Lung (tissue), 17 donors: ENCODE measurements at places on chromosomes 1 and 21. TPM values are rescaled to one million over a fixed set of nuclear protein-coding genes. Genes with fewer than 3 reads are reported as not detected.
A peak's percentile ranks its signal among the peaks of the same experiment; 100 is the strongest.

DNA sequence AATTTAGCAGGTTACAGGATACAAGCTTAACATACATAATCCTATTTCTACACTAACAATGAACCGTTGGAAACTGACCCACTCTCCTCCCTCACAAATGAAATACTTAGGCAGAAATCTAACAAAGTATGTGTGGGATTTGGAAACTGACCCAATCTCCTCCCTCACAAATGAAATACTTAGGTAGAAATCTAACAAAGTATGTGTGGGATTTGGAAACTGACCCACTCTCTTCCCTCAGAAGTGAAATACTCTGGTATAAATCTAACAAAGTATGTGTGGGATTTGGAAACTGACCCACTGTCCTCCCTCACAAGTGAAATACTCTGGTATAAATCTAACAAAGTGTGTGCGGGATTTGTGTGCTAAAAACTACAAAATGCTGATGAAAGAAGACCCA is 60.3 kb downstream of the TRAF5 start:
- peaks cover 5% of the 10 kb centered on the region for H3K4me1 ChIP-seq
- DNase-seq, result no peak
- no peak overlapping the region for H3K4me3 ChIP-seq
- no peaks in the 10 kb centered on the region for H3K36me3 ChIP-seq
- no peak overlapping the region for H3K27ac ChIP-seq

DNA sequence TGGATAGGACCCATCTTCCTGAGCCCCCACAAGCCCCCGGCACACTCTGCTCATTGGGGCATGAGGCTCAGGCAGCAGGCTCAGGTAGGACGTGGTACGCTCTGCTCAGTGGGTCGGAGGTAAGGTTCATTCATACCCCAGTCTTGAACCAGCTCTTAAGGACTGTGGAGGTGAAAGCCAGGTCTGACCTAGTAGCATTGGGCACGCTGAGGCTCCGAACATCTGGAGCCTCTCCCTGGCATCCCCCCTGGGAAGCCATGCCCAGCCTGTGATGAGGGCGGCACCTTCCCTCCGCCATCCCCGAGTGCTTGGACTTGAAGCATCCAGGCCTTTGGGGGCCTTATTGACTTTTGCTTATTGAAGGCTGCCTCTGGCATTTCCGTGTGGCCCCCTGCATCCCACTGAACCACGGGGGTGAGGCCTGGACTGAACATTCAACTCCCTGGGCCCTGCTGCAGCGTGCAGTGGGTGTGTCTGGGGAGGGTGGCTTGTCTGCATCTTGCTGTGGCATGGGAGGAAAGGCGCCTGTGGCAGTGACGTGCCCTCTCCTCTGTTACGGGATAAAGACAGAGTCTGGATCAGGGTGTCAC is 50.0 kb downstream of the FAAP20 start:
- no peaks in the 10 kb centered on the region for H3K4me1 ChIP-seq
- no peak overlapping the region for H3K4me3 ChIP-seq
- H3K27me3 ChIP-seq, result no peaks in the 10 kb centered on the region
- H3K27ac ChIP-seq, result no peak overlapping the region
- H3K36me3 ChIP-seq, result no peaks in the 10 kb centered on the region
- DNase-seq, result no peak

GRCh38 chr1:108828074-108828961 is 28.6 kb downstream of the AKNAD1 start:
- H3K4me3 ChIP-seq, result no peak overlapping the region
- H3K4me1 ChIP-seq, result peaks cover 9% of the 10 kb centered on the region
- H3K27ac ChIP-seq, result no peak overlapping the region
- no peaks in the 10 kb centered on the region for H3K27me3 ChIP-seq
- H3K36me3 ChIP-seq, result no peaks in the 10 kb centered on the region
- DNase-seq, result peak; percentile 96

GRCh38 chr1:162580308-162580707 is 18.8 kb downstream of the UAP1 start:
- H3K27ac ChIP-seq, result no peak overlapping the region
- H3K4me1 ChIP-seq, result no peaks in the 10 kb centered on the region
- H3K27me3 ChIP-seq, result no peaks in the 10 kb centered on the region
- no peaks in the 10 kb centered on the region for H3K36me3 ChIP-seq
- peak; percentile 3 for DNase-seq

DNA sequence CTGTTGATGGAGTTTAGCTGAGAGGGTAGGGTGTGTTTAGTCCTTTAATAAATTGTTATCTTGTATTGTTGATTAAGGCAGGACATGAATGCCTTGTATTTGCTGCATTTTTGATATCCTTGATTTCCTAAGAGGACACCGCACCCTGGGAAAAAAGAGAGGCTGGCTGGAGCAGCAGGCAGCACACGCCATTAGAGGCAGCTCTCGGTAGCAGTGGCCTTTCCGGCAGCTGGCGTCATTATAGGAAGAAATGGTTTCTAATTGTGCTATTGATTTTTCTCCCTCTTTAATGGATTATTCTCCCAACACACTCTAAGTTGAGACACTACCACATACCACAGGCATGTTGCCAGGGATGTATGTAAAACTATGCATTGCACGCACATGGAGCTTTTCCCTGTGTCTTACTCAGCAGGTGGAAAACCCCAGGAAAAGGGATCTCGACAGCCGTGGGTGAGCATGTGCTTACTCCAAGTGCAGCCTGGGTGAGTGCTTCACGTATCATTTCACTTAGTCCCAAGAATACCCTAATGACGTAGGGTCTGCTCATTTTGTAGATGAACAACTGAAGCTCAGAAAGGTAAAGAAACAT is 440.4 kb upstream of the RUNX1 start:
- no peaks in the 10 kb centered on the region for H3K36me3 ChIP-seq
- DNase-seq, result no peak
- no peaks in the 10 kb centered on the region for H3K4me1 ChIP-seq
- H3K27ac ChIP-seq, result no peak overlapping the region
- H3K27me3 ChIP-seq, result no peaks in the 10 kb centered on the region

GRCh38 chr21:35954066-35954465 is 106.3 kb downstream of the SETD4 start:
- no peak overlapping the region for H3K4me3 ChIP-seq
- H3K27me3 ChIP-seq, result no peaks in the 10 kb centered on the region
- DNase-seq, result no peak

- H3K27ac ChIP-seq, result no peak overlapping the region
- H3K4me1 ChIP-seq, result no peaks in the 10 kb centered on the region
- H3K36me3 ChIP-seq, result no peaks in the 10 kb centered on the region
- no peaks in the 10 kb centered on the region for H3K27me3 ChIP-seq
- no peak overlapping the region for H3K4me3 ChIP-seq
- peak; percentile 79 for DNase-seq
Observed at GRCh38 chr1:181936768-181937581, 124.5 kb downstream of the ZNF648 start.

GRCh38 chr1:79052829-79053449 is 46.4 kb upstream of the ADGRL4 start:
- no peak for DNase-seq
- no peaks in the 10 kb centered on the region for H3K4me1 ChIP-seq
- no peak overlapping the region for H3K27ac ChIP-seq
- H3K27me3 ChIP-seq, result no peaks in the 10 kb centered on the region
- no peaks in the 10 kb centered on the region for H3K36me3 ChIP-seq

The CASZ1 gene
- 69.9 TPM for total RNA-seq

The BNIPL gene
- 2.8 TPM for total RNA-seq

The OPRD1 gene
- 0.28 TPM for total RNA-seq

The MMEL1 gene
- 5.9 TPM for total RNA-seq

The VSIG8 gene
- total RNA-seq, result 0.46 TPM
